NCI-H2107 (cell line): ENCODE measurements at places on chromosomes 2 and 18.

DNA sequence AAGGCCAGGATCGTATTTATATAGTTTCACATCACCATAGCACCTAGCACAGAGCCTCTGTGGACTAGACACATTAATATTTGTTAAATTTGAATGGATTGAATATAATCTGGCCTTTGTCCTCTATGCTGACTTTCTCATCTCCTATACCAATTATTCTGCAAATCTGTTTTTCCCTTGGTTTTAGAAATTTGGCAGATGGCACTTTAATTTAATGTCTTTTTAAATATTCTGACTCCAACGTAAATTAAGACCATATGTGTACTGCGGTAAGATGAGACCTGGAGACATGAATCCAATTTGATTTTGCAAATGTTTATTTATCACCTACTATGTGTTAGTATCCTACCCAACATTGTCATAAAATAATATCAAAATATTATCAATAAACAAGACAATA is 1281.9 kb upstream of the PIK3C3 start:
- DNase-seq, result no peak

DNA sequence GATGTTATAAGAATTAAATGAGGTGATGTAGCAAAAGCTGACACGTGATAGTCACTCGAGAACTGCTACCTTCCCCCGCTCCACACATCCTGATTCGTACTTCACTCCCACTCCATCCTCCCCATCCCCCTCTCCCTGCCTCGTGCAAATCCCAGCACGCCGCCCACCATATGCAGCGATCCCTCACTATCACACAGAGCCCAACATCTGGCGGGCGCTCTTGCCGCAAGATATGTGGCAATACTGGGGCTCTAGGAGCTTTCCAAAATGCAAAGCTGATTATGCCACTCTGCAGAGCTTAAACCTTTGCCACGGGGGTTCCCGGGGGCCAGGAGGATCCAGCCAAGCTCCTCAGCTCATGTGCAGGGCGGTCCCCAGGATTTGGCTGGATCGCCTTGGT is 37.4 kb downstream of the DNMT3A start:
- no peak for DNase-seq

DNA sequence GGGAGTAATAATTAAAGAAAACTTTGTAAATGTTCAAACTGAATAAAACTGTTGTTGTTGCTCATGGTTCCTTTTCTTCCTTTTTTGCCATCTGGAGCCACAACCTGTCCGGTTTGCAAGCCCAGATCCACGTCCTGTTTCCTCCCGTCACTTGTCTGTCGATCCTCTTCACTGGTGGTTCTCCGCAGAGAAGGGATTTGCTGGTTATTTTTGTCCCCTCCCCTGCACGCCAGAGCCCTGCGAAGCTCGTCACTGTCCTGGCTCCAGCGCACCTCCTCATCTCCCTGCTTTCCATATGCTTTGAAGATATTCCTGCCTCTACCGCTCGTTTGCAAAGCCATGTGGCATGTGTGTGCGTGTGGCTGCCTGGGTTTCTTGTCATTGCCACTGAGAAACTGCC is 461.4 kb downstream of the RNF144A start:
- no peak for DNase-seq

- DNase-seq, result no peak
These were observed 16.5 kb upstream of the PRLH start for GRCh38 chr2:237549643-237550415.

- no peak for DNase-seq
These were observed 209.2 kb upstream of the STON1 start for GRCh38 chr2:48320742-48321141.

DNA sequence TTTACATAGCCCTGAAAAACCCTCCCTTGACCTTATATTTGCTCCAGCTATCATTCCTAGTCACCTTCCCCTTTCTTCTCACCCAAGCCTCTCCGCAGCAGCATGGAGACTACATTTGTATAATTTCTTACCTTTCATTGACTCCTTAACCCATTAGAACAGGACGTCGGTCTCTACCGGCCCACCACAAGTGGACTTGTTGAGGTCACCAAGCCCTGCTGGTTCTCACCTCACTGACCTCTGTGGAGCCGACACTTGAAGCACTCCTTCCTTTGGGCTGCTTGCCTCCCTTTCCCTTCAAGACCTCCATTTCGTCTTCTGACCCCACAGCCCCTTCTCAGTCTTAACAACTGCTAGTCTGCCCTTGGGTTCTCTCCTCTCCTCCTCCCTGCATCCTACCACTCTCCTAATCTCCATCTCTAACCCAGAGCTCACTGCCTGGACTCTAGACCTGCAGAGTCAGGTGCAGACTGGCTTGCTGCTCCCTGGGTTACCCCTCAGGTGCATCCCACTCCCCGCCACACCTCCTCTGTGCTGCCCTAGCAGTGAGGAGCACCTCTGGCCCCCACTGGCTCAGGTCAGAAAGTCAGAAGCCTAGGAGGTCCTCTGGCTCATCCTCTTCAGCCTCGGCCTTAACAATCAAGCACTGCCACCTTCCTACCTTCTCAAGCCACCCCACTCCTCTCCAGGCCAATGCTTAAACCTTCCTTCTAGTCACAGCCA is 5.3 kb upstream of the SFXN5 start:
- DNase-seq, result no peak

- peak; percentile 44 for DNase-seq
These were observed 3.6 kb downstream of the ZNF516 start for GRCh38 chr18:76491473-76491775.

DNA sequence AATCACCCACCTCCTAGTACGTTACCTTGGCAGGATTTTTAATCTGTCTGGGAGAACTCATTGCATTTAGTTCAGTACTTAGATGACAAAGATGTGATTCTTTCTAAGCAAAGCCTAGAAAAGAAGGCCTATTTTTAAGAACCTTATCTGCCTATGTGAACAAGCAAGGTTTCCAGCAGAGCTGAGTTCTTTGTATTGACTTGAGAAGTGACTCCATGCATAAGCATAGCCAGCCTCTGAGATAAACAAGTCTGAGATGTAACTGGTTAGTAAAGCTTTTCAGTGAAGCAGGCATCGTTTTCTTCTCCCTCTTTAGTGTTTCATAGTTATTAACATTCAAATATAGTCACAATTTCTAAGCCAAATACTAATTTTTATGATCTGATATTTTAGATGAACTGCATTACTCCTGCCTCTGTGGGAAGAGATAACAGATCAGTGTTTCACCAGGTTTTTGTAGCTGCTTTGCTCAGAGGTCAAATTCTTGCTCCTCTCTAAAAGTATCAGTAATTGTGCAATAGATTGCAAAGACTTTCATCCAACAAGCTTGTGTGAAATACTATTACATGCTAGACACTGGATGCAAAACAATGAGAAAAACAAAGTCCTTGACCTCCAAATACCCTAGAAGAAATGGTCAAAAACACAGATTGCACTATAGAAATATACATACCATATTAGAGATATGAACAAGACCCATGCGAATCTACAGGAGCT is 107.8 kb downstream of the MBD2 start:
- DNase-seq, result no peak

GRCh38 chr2:7745369-7745768 is 828.2 kb downstream of the RNF144A start:
- DNase-seq, result no peak
